ENCODE measurements at places on chromosomes 11 and 22. TPM values are rescaled to one million over a fixed set of nuclear protein-coding genes. Genes with fewer than 3 reads are reported as not detected.

GRCh38 chr11:27209562-27210005 is 153.4 kb downstream of the CCDC34 start:
- no peak for DNase-seq

DNA sequence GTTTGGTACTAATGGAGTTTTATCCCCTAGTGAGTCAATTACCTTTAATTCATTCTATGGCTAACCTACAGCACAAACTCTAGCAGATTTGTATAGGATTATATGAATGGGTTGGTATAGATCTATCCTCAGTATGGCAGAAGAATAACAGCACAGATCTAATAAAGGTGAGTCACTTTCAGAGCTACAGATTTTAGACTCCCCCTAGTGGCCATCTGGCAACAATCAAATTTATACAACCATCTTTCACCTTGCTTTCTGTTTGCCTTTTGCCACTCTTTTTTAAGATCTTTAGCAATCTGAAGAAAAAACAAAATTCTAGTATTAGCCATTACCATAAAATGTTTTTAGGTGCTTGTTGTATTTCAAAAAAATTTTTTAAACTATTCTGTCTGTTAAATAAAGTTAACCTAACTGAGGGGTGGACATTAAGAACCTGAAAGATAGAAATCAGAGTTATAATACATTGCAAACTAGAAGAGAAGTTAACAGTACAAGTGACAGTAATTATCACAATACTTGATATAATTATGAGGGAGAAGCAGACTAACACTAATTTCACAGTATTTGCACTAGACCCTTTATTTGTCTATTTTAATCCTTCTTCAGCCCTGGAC is 25.8 kb downstream of the DDIAS start:
- no peak for DNase-seq

DNA sequence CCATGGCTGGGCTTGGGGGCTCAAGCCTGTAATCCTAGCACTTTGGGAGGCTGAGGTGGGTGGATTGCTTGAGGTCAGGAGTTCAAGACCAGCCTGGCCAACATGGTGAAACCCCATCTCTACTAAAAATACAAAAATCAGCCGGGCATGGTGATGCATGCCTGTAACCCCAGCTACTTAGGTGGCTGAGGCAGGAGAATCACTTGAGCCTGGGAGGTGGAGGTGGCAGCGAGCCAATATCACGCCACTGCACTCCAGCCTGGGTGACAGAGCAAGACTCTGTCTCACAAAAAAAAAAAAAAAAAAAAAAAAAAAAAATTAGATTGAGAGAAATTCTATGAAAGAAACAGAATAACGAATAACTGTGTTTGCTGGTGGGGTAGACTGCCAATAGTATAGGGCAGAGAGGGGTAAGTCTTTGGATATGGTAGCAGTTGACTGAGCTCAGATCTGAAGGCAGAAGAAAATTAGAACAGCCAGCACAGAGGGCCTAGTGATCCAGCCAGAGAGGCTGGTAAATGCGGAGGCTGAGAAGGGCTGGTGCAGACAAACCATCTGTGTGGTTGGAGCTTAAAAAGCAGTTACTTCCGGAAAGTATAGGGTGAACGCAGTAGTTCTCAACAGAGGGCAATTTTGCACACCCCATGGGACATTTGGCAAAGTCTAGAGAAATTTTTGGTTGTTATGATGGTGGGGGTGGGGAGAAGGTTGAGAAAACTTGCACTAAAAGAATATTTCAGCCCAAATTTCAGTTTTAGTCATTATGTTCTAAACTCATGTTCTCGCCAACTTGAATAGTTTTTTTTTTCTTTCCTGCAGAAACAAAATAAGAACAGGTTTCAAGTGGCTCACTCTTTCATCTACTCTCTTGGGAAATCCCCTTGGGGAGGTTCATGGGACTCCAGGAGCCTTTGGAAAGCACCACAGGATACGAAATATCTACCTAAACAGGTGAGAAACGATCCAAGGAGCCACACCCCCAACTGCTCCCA is 1.6 kb upstream of the HORMAD2 start:
- DNase-seq, result no peak

The PATE2 gene
- total RNA-seq, result not detected

DNA sequence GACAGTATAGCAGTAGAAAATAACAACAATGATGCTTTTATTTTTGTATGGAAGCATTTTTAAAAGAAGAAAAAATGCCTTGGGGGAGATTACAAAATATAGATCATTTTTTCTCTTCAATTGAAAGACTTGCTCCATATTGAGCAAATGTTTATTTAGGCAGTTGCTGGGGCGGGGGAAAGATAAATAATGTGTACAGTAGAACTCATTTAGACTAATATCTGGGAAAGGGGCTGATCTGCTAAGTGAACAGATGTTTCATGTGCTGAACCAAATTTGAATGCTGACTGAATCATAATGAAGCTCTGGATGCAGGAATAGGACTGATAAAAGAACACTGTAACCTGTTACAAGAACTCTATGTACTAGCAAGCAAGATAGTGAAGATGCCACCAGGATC is 457.1 kb upstream of the TENM4 start:
- no peak for DNase-seq

The C11orf16 gene
- total RNA-seq, result 7.8 TPM

- no peak for DNase-seq
Observed at GRCh38 chr11:93515441-93516025, 27.7 kb downstream of the SMCO4 start.

GRCh38 chr22:41488076-41488475 is 19.2 kb downstream of the ACO2 start:
- no peak for DNase-seq

GRCh38 chr11:2566223-2567025 is 121.6 kb downstream of the KCNQ1 start:
- DNase-seq, result no peak

DNA sequence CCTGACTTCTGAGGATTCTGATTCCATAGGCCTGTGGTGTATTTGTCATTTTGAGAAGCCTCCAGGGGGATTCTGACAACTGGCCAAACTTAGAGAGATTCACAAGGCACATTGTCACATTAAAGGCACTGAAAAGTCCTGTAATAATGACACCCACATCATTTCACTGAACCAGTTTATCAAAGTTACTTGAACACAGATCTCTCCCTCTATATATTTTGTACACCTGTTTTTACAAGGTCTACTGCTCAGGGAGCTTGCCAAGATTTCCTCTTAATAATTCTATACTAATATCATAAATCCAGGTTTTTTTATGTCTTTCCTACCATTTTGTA is 50.0 kb downstream of the LRRC74B start:
- no peak for DNase-seq

The DNAJB7 gene
- total RNA-seq, result not detected

DNA sequence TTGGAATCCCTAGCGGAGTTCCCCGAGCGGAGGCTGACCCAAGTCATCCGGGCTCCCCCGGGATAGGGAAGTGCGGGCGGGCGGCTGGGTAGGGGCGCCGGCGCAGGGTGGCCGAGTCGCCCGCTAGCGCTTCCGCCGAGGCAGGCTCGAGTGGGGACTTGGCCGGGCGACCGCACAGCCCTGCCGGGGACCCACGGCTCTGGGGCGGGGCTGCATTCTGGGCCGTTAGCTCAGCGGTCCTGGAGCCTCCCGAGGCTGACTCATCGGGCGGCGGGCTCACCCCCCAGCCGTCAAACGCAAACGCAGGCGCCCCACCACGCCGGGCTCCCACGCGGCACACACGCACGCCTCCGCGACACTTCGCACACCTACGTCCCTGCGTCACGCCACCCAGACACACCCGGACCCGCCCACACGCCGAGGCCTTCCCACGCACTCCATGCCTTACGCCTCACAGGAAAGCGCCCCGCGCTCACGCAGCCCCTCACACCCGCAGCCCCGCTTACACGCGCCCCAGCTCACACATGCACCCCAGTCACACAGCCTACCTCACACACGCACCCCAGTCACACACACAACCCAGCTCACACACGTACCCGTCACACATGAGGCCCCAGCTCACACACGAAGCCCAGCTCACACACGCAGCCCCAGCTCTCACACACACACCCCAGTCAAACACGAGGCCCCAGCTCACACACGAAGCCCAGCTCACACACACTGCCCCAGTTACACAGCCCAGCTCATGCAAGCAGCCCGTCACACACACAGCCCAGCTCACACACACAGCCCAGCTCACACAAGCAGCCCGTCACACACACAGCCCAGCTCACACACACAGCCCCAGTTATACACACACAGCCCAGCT is 1.2 kb downstream of the PHLDB1 start:
- DNase-seq, result peak; percentile 56

DNA sequence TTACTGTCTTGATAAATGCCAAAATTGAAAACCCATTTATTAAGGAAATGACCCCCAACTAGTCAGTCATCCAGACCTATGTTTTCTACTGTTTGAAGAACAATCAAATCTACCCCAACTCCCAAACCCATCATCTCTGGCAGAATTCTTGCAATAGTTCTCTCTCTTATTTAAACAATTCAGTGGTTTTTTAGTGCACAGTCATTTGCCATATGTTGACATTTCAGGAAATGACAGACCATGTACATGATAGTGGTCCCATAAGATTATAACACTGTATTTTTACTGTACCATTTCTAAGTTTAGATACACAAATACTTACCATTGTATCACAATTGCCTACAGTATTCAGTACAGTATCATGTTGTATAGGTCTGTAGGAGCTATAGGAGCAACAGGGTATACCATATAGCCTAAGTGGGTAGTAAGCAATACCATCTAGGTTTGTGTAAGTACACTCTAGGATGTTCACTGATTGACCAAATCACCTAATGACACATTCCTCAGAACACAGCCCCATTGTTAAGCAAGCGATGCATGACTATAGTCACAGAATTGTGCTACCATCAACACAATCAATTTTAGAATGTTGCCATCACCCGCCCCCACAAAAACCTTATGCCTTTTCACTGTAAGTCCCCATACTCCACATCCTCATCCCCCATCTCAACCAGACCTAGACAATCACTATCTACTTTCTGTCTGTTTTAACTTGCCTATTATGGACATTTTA is 41.8 kb downstream of the MMP20 start:
- DNase-seq, result no peak

The FOLR1 gene
- total RNA-seq, result 186 TPM

The MS4A8 gene
- total RNA-seq, result 15.5 TPM

- no peak for DNase-seq
Observed at GRCh38 chr11:13606701-13607100, 61.8 kb upstream of the FAR1 start.

GRCh38 chr22:23075525-23076216 is 5.4 kb downstream of the GNAZ start:
- no peak for DNase-seq

The GVQW3 gene
- total RNA-seq, result 2.8 TPM

The NOX4 gene
- 2.0 TPM for total RNA-seq

GRCh38 chr11:84412862-84413261 is 1126.7 kb upstream of the CCDC90B start:
- no peak for DNase-seq

The MTA2 gene
- total RNA-seq, result 62.1 TPM

GRCh38 chr11:106727256-106727655 is 291.0 kb downstream of the GUCY1A2 start:
- no peak for DNase-seq

DNA sequence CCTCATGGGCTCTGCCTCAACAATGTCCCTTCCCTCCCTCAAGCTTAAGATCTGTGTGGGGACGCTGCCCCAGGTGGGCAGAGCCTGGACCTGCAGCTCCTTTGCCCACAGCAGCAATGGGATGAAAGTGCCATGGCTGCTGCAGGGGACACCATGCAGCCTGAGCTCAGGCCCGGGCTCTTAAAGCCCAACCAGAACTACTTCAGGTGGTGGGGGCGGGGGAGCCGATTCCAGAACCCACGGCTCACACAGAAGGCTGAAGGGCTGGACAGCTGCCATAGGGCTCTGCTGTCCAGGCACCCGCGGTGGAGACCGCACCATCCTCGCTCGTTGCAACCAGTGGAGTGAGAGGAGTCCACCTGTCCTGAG is 12.5 kb downstream of the CHID1 start:
- no peak for DNase-seq

DNA sequence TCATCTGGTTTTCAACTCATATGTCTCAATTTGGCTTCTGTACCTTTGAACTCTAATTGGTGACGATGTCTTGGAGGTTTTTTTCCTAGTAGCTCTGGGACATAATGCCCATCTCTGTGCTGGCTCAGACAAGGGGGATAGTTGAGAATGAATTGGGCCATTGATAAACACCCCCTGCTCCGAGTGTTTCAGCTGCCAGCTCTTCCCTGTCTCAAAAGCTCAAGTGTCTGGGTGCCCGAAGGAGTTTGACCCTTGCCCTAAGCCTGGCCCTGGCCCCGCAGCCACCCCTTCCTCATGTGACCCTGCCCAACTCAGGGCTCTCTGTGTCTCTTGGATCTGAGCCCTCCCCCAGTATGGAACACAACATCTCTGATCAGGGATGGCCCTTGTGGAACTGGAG is 3.0 kb downstream of the INSC start:
- no peak for DNase-seq

GRCh38 chr22:37822079-37822833 is 926 bp upstream of the GALR3 start:
- no peak for DNase-seq

The LYVE1 gene
- 5.2 TPM for total RNA-seq

GRCh38 chr22:29757096-29757495 is 9.7 kb downstream of the ZMAT5 start:
- no peak for DNase-seq

DNA sequence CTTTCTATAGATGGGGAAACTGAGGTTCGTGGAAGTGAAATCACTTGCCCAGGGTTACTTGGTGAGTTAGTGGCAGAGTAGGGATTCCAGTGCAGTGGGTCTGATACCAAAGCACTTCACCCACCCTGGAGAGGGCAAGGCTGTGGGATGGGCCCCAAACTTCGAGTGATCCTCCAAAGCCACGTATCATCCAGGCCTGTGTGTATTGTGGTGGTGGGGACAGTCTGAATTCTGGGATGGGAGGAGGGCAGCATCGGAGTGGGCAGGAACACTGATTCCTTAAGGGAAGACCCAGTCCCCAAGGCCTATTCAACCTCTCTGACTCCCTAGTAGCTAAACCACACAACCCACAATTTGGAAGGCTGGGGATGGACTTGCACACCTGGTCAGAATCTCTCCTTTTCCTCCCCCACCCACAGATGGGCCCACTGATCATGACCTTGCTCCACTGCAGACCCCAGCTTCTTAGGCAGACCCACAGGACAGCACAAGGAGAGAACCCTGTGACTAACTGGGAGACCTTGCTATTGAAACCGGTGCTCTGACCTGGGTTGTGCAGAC is 11.5 kb downstream of the TMPRSS13 start:
- DNase-seq, result no peak

Data from upper lobe of left lung (tissue), 6 donors.